H9 (cell line): ENCODE measurements at places on chromosomes 1 and 21.
A peak's percentile ranks its signal among the peaks of the same experiment; 100 is the strongest.

- DNase-seq: no peak
Observed at GRCh38 chr1:152967201-152967600, 3.2 kb upstream of the SPRR4 start.

- DNase-seq: peak; percentile 98
Observed at GRCh38 chr1:43348809-43349593, 9.8 kb upstream of the CDC20 start.

DNA sequence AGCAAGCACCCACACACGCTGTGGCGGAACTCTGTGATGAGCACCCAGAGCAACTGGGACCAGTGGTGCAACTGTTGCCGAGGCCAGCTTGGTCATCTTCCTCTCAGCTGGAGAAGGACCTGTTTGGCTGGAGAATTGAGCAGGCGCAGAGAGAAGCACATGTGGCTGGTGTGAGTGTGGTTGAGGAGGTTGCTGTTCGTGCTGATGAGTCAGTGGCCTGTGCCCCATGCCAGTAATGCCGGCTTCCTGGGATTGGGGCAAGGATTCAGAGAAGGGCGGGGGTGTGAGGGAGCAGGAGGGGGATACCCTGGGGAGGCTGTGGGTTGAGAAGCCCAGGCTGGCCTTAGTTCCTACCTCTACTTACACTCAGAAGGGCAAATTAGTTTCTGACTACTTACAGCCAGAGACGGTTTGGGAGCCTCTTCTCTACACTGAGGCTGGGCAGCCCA lies 57.5 kb upstream of the EPS8L3 start:
- peak; percentile 18 for DNase-seq

DNA sequence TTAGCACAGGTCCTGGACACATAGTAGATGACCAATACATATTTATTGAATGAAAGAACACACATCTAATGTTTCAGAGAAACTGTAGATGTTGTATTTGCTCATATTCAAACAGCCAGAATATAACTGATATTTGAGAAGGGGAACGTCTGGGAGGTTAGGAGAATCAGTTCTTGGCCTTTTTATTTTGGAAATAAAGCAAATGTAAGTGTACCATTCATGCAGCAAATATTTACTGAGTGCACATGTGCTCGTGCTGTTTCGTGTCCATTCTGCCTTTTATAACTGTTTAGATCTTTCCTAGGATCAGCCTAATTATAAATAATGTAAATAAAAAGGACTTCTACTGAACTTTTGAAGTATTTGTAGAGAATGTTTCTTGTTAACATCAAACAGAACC lies 103.8 kb downstream of the GREM2 start:
- no peak for DNase-seq

- DNase-seq: no peak
Observed at GRCh38 chr1:151680826-151681225, 35.8 kb downstream of the CELF3 start.

DNA sequence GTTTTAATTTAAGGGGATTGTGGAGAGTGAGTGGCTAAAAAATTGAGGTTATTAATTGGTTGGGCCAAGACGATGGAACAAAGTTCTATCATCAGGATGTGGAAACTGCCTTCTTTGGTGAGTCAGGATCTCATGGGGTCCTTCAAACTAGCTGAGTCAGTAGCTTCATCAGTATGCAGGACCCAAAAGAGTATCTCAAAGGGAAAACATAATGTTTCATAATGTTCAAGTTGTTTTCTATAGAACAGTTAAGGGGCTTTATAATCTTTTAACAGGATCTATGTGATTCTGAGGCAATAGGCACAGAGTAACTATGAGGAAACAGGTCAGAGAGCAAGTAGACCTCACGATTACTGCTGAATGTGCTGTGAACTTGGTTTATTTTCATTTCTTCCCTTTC lies 3.2 kb upstream of the OLFML2B start:
- no peak for DNase-seq

- DNase-seq: no peak
Observed at GRCh38 chr1:165854101-165854845, 26.9 kb downstream of the UCK2 start.

DNA sequence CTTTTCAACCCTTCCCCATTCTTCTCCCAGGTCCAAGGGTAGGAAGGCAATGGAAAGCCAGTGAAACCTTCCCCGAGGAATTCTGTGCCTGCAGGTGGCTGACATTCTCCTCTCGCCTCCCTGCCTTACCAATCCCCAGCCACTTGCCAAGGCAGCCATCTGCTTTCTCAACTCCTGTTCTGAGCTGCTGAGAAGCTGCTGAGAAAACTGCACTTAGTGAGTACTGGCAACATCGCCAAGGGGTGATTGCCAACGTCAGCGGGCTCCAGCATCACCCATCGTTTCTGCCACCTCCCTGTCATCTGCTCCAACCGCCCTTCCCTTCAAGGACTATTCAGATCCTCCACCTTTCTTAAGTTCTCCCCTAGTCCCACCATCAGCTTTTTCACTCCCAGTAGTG lies 106.0 kb downstream of the PTPRU start:
- DNase-seq: no peak

GRCh38 chr1:1260843-1261560 lies 12.7 kb downstream of the UBE2J2 start:
- DNase-seq: no peak

DNA sequence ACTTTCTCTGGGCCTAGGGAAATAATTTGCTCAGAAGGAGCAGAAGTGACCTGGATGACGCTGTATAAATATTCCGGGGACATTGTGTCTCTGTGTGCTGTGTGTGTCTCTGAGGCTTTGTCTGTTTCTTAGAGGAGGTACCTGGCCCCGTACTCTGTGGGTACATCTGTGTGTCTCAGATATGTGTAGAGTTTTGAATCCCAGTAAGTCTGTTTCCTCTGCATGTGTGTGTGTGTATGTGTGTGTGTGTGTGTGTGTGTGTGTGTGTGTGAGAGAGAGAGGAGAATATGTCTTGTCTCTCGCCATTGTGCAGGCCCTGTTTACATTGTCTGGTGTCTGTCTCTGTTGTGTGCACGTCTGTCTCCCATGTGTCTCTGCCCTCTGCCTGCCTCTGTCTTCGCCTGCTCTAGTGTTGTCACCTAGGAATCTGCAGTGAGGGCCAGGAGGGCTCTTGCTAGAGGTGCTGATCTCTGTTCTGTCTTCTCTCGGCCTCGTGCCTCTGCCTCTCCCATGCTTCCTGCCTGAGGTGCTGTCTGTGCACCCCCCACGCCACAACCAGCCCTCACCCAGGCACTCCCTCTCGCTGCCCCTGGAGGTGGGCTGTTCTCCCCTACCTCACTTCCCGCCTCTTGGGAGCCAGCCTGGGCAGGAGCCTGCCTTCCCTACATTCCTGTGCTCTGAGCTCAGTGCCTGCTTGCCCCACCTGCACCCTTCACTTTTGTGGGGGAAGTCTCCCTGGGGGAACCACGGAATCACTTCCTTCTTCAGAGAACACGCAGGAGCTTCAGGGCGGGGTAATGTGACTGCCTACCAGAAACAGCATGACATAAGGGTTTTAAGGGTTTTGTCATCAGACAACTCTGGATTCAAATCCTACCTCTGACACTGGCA lies 5.9 kb downstream of the MAP7D1 start:
- DNase-seq: peak; percentile 55

DNA sequence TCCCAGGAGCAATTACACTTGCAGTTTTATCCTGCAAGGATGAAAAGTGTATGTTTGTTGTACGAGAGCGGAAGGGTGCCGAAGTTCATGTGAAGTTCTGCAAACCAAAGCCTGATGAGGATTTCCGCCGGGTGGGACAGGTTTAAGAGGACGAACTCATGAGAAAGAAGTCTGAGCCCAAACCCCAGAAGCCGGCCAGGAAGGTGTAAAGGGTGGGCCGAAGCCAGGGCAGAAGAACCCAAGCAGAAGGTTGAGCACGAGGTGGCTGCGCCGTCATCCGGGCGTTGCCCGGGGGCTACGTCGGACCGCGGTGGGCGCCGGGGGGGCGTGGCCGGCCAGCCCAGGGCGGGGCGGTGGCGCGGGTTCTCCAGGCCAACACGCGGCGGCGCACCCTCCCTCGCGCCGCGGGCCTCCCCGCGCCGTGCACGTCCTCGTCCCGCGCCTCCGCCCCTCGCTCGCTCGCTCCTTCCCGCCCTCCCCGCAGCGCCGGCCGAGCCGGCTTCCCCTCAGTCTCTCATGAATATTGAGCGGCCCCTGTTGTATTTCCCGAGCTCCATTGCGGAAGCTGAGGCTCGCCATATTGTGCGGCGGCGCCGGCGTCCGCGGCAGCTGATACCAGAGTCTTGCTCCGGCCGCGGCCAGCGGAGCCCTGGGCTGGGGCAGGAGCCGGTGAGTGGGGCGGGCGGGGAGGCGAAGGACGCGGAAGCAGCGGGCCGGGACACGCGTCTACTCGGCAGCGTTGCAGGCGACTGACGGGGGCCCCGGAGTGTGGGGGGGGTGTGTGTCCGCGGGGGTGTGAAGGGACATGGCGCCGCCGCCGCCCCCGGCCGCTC lies at the start of gene RNF2:
RNF2 (plus strand) TSS at position 578 of the 833 bp plus-strand sequence. CDS start 41,996 bp downstream, outside the sequence.
- DNase-seq: peak; percentile 88

DNA sequence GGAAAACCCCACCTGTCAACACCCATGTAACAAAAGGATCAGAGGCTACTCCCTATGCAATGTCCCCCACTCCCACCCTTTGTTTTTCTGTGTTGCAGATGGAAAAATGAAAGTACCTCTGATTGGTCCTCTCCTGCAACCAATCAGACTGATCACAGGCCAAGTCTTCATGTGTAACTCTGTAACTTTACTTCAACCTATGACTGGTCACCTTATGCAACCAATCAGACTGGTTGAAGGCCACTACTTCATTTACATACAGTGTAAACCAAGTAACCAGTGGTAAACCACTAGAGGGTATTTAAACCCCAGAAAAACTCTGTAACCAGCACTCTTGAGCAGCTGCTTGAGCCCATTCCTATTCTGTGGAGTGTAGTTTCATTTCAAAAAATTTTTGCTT lies 266.3 kb upstream of the OLFM3 start:
- DNase-seq: no peak

DNA sequence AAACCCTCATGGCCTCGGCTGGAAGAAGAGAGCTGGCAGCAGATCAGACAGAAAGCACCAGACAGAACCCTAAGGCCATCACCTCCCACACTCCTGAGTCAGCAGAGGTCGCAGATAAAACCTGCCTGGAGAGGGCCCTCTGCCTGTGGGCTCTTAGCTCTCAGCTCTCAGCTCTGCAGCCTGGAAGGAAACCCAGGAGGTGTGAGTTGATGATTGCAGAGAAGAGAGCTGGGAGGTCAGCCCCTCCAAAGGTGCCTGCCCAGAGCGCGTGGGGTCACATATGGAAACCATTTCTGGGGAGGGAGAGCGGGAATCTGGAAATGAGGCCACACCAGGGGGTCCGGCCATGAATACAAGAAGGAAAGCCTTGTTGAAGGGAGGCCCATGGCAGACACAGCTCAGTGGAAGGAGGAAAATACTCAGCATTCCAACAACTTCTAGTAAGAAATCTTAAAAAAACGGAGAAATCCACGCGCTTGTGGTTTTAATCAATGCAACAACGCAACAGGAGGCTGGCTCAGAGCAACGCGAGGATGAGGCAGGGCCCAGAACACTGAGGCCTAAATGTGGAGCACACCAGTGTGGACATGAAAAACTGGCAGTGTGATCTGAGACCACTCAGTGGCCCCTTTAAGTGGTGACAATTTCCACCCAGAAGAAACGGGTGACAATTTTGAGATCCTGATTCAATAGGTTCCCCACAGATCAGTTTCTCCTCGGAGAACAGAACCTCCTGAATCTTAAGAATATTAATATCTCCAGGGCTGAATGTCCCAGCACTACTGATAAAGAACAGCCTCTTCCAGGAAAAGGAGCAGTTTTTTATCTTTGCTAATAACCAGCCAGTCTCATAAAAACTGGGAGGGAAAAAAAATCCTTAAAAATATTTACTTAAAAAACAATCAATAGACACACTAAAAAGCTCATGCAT lies 45.7 kb downstream of the PSMG1 start:
- DNase-seq: peak; percentile 71

GRCh38 chr1:208100106-208100505 lies 144.1 kb downstream of the PLXNA2 start:
- DNase-seq: no peak

DNA sequence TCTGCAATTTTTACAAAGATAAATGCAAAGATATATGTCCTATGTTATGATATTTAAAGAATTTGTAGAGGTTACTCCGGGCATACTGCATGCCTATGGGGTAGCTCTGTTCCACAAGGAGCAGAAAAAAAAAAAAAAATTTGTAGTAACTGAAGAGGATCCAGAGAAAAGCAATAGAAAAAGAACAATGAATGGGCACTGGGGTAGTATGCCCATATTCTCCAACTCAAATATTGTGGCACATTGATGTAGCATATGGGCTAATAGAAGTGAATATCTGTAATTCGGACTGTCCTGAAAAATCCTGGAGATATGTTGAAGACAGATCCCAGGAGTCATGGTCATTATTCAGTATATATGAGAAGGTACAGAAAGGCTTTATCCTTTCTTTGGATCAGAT lies 1.1 kb upstream of the AKIRIN1 start:
- DNase-seq: no peak

GRCh38 chr1:63920154-63921117 lies 146.6 kb downstream of the ROR1 start:
- no peak for DNase-seq

DNA sequence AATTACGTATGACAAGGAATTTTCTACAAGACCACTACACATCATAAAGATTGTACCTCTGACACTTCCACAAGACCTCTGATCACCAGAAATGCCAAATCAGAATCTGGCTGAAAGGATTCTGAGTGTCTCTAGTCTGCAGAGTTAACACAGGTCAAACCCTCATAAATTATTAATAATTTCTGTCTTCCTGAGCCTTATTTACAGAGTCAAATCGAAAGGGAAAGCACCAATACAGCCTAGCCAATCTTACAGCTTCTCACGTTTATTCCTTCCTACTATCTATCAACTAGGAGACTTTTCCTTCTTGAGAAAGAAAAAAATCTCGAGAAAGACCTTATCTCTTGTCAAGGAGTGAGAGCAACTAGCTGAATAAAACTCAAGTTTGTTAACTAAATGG lies 2151.6 kb downstream of the MRPL39 start:
- no peak for DNase-seq

DNA sequence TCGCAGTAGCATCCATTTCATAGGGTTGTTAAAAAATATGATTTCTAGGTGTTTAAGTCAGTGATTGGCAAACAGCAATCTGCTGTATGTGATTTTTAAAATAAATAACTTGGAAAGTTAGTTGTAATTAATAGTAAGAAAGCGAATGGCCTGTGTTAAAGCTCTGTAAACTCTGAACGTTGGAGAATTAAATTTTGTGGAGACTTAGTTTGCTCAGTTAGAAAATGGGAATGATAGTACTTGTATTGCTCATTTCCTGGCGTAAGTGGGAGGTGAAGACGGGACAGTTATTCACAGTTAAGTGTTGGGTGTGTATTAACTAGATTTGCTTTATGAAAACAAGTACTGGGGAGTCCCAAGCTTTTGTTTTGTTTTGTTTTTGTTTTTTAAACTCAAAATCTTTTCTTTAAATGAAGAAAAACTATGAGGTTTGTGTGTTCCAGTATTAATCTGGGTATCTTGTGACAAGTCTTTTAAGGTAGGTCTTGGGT lies 995 bp downstream of the CACYBP start:
- no peak for DNase-seq

GRCh38 chr1:2629627-2630497 lies 3.0 kb downstream of the MMEL1 start:
- DNase-seq: no peak

- peak; percentile 28 for DNase-seq
Observed at GRCh38 chr1:163361123-163361934, 39.6 kb downstream of the NUF2 start.
